Nucleus accumbens (tissue), 56 donors: ENCODE measurements at places on chromosomes 7 and 10.

DNA sequence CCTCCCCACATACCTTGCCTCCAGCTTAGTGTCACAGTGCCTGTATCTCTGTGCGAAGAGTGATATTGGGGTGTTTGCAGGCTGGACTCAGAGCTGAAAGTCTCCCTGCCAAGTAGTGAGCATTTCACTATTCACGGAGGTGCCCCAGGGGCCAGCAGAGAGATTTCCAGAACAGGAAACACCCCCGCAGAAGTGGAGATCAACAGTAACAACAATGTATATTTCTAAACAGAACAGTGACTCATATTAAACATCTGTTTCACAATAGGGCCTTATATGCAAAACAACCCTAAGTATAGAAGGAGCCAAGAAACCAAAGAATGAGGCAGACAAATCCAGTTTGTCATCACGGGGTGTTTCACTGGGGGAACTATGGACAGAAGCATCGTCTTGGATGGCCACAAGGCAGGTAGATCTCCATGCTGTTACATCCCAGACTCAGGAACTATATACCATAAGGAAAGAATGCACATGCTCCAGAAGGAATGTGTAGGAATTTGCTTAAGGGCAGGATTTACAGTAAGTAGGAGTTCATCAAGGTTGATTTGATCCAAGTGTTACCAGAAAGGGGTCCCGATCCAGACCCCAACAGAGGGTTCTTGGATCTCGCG is 29.3 kb upstream of the CCL24 start:
- no peak for DNase-seq

DNA sequence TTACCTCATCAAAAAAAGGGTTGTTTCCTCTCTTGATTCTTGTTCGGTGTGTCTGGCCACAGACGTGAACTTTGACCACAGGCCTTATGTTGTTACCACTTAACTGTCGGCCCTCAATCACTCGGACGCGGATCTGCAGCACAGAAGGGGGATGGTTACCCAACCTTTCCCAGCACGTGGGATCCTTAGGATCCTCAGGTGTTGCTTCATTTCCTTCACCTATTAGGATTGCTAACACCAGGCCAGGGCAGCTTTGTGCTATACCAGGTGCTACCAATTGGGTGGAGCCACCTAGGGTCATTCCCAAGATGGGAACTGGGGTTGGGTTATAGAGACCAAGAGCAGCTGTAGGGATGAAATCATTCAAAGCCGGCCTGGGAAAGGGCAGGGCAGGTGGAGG is 73.4 kb downstream of the MYOF start:
- no peak for DNase-seq

DNA sequence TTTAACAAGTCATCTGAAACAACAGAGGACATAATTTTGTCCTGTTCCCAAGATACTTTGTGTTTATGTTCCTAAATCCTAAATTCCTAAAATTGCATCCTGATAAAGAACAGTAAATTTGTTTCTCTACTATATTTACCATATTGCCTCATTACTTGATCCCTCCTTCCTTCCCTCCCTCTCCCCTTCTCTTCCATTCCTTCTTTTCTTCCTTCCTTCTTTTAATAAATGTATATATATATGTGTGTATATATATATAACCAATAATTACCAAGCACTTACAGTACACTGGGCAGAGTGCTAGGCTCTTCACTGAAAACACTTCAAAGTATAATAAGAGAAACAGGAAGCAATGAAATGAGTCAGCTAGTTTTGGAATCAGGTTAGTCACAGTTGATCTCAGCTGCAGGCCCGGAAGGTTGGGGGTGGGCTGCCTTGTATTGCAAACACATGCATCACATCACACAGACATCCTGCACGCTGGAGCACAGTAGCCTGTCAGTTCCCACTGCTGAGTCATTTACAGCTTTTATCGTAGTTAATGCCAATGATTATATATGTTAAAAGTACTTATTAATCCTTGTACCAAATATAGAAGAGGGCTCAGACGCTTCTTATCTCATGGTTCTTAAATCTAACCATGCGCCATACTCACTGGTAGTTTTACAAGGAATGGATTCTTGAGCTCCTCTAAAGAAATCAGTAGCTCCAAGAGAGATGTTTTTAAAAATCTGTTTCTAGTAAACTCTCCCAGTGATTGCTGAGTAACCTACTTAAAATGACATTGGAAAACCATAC is 551.7 kb downstream of the GRM8 start:
- peak; percentile 47 for DNase-seq

DNA sequence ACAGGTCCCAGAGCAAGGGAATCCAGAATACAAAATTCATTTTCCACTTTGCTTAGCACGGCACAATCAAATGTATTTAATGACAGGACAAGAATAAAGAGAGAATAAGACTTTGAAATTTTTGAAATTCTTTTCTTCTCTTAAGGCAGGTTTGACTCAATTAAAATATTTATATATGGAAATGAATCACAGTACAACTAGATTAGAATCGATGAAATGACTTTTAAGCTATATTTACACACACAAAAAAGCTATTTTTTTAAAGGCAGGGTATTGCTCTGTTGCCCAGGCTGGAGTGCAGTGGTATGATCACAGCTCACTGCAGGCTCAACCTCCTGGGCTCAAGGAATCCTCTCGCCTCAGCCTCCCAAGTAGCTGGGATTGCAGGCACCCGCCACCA is 265.4 kb upstream of the SLC26A5 start:
- DNase-seq, result no peak

DNA sequence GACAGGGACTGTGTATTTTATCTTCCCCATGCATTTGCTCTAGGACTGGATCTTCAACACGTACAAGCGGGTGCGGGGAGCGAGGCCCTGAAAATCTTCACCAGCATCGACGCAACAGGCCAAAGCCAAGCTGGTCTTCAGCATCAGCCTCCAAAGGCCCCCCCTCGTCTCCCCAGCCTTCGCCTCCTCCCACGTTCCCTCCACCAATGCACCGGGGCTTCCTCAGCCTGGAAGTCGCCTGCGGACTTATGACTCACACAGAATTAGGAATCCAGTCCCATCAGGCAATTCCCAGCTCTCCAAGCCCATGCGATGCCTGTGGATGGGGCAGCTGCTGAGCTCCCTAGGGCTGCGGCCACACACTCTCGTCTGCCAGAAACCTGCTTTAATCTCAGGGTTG is 36.3 kb upstream of the RNF32 start:
- no peak for DNase-seq

GRCh38 chr10:27512548-27512947 is 8.4 kb downstream of the RAB18 start:
- no peak for DNase-seq

GRCh38 chr10:86411281-86411841 is 44.8 kb upstream of the GRID1 start:
- DNase-seq, result no peak

DNA sequence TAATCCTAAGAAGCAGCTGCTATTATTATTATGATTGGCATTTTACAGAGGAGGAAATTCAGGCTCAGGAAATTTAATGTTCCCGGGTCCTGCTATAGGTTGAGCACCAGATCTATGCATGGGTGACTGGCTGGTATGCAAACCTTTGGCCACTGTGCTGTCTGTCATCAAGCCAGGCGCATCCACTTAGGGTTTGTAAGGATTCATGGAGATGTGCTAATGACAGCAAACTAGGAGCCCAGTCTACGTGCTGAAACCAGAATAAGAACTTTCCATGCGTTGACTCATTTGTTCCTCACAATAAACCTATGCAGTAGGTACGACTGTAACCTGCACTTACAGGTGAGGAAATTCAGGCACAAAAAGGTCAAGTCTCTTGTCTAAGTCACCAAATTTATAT is 64.5 kb upstream of the ZMIZ1 start:
- no peak for DNase-seq

DNA sequence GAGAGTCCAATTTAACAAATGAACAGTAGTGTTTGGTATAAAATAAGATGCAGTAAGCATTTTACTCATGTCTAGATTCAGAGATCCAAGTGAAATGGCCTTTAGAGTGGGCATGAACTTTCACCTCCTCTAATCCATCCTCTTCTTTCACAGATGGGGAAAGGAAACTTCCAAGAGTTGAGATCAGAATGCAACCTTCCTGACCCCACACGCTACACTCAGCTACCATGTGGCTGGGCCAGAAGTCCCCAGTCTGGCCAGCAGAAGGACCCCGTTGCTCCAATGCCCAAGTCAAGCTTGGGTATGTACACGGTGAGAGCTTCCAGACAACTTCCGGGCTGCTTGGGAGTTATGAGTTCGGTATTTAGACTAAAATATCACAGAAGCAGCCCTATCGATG is 228.0 kb downstream of the ELMO1 start:
- no peak for DNase-seq

- no peak for DNase-seq
These were observed 4.3 kb downstream of the KCNH2 start for GRCh38 chr7:150973571-150974451.

DNA sequence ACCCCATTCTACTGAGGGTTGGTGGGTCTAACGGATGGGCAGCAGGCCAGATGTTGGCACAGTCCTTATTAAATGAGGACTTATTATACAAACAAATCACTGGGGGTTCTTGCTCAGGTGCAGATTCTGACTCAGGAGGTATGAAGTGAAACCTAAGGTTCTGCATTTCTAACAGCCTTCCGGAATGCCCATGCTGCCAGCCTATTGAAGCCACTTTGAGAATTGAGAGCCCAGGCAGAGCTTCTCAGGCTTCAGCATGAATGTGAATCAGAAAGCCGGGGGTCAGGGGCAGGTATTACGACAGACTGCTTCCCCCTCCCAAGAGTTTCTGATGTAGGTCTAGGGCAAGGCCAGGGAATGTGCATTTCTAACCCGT is 34.1 kb upstream of the NPFFR1 start:
- DNase-seq, result no peak

- no peak for DNase-seq
These were observed 8.9 kb downstream of the COL1A2 start for GRCh38 chr7:94403546-94403945.

- no peak for DNase-seq
These were observed 452.0 kb downstream of the REEP3 start for GRCh38 chr10:63972949-63973827.

GRCh38 chr10:13930120-13930519 is 343.4 kb downstream of the PRPF18 start:
- no peak for DNase-seq

- no peak for DNase-seq
These were observed 130.9 kb downstream of the NXPH1 start for GRCh38 chr7:8564281-8564680.

DNA sequence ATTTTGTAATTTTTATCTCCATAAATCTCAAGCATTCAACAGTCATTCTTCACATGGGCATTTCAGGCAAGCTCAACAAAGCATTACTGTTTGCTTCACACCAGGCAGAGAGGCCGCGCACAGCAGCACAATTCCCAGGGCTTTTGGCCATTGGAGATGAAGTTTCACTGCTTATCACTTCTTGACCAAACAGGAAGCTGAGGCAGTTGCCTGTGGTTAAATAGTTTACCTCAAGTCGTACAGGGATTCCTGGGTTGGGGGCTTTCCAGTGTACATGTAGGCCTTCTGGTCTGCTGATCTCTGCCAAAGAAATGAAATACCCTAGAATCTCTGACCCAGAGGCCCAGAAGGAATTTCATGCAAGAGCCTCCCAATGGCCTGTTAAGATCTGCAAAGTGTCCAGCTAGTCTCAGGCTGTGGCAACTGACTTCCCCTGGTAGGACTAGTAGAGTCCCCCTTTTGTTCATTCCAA is 11.2 kb upstream of the PRDX3 start:
- no peak for DNase-seq

DNA sequence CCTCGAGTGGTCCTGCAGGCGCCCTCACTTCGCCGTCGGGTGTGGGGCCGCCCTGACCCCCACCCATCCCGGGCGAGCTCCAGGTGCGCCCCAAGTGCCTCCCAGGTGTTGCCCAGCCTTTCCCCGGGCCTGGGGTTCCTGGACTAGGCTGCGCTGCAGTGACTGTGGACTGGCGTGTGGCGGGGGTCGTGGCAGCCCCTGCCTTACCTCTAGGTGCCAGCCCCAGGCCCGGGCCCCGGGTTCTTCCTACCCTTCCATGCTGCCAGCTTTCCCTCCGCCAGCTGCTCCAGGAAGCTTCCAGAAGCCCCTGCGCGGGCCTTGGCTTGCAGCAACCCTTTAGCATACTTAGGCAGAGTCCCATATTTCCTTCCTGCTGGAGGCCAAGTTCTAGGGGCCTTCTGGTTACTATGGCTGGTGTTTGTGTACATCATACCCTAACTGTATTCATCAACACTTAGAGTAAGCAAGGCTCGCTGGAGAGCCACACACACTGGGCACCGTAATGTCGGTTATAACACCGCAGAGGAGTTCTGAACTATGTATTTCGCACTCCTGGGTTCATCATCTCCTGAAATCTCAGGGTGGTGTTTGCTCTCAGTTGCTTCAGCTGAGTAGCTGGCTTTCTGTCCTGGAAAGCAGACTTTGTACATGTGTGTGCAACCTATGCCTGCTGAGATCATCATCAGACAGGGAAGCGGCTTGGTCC is 471 bp downstream of the MGMT start:
- DNase-seq, result peak; percentile 27

DNA sequence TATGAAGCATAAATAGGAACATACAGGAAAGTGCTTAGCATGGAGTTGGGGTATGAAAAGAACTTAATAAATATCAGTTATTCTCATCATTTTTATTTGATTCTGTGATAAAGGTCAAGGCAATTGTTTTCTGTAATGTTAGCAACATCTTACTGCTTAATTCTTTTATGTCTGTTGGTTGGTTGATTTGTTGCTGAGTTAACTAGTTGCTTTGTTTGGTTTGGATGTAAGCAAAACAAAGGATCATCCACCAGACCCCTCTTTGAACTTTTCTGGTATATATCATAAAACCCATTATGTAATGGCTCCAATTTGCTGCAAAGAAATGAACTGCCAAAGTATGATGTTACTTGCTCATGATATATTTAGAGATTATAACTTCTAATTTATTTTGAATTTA is 44.5 kb downstream of the CH25H start:
- DNase-seq, result no peak

- DNase-seq, result no peak
These were observed 40.1 kb upstream of the CFAP46 start for GRCh38 chr10:132982301-132982989.

GRCh38 chr7:2070151-2070763 is 162.5 kb downstream of the MAD1L1 start:
- DNase-seq, result no peak

- DNase-seq, result no peak
These were observed 18.6 kb downstream of the INA start for GRCh38 chr10:103295374-103296015.

GRCh38 chr7:98038731-98039130 is 48.7 kb upstream of the OCM2 start:
- DNase-seq, result peak; percentile 45

GRCh38 chr10:109047856-109048255 is 875.5 kb downstream of the XPNPEP1 start:
- DNase-seq, result no peak

DNA sequence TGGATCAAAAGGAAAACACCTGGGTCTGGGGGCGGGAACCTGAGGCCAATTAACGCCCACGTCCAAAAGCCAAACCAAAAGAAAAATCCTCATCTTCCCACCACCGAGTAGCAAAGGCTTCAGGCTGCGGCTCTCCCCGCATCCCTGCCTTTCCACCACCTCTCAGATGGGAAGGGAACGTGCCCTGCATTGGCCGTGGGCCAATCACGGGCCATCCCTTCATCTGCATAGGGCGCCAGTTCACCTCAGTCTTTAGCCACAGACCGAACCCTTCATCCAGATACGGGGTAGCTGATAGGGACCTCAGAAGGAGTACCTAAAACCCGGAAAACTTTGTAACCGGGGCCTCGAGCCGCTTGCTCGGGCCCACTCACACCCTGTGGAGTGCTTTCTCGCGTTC is 626 bp downstream of the PRPF18 start:
- DNase-seq, result no peak
